ENCODE measurements at places on chromosomes 5 and 9. TPM values are rescaled to one million over a fixed set of nuclear protein-coding genes. Genes with fewer than 3 reads are reported as not detected.

The SLC6A7 gene
- total RNA-seq = not detected

The CTSV gene
- total RNA-seq = 23.3 TPM

The WDR41 gene
- 26.5 TPM for total RNA-seq

The MYOZ3 gene
- not detected for total RNA-seq

DNA sequence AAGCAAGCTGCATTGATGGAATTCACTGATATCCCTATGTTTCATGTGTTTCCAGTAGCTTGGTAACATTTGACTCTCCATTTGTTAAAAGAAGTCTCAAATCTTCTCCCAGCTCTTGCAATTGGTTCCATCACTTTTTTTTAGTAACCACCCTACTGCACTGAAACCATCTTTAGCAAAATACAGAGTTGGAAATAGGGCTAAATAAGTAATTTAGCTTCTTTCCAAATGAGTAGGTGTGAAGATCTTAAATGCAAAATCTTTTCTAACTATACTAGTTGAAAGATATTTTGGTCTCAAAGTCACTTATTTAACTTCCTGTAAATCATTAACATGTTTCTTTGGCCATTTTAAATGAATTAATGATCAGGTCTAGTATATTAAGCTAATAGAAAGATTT, 138.1 kb downstream of the DIRAS2 start:
- no peak overlapping the region for H3K4me3 ChIP-seq
- no peak for DNase-seq
- H3K4me1 ChIP-seq = no peaks in the 10 kb centered on the region
- no peak overlapping the region for H3K27ac ChIP-seq
- no peaks in the 10 kb centered on the region for H3K36me3 ChIP-seq
- no peaks in the 10 kb centered on the region for H3K27me3 ChIP-seq

- no peak overlapping the region for H3K4me3 ChIP-seq
- H3K36me3 ChIP-seq = no peaks in the 10 kb centered on the region
- no peak overlapping the region for H3K27ac ChIP-seq
- no peaks in the 10 kb centered on the region for H3K27me3 ChIP-seq
- H3K4me1 ChIP-seq = no peaks in the 10 kb centered on the region
These were observed 35.2 kb upstream of the ADAMTS2 start for GRCh38 chr5:179380211-179381035.

DNA sequence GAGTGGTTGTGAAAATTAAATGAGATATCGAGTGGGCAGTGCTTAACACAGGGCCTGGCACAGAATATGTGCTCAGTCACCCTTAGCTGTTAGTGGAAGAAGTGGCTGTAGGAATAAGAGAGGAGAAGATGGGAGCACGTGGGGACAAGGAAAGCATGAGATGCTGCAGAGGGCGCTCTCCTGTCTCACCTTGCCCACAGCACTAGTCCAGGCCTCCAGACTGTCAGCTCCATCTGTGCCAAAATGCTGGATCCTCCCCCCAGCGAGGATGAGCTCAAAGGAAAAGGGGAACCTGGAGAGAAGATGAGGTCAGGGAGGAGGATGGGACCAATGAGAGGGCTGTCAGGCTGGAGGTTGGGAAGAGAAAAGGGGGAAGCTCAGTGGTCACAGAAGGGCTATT, 12.5 kb downstream of the ARAP3 start:
- no peak for DNase-seq
- no peaks in the 10 kb centered on the region for H3K4me1 ChIP-seq
- H3K27ac ChIP-seq = no peak overlapping the region
- H3K36me3 ChIP-seq = peaks cover 5% of the 10 kb centered on the region
- H3K4me3 ChIP-seq = no peak overlapping the region

DNA sequence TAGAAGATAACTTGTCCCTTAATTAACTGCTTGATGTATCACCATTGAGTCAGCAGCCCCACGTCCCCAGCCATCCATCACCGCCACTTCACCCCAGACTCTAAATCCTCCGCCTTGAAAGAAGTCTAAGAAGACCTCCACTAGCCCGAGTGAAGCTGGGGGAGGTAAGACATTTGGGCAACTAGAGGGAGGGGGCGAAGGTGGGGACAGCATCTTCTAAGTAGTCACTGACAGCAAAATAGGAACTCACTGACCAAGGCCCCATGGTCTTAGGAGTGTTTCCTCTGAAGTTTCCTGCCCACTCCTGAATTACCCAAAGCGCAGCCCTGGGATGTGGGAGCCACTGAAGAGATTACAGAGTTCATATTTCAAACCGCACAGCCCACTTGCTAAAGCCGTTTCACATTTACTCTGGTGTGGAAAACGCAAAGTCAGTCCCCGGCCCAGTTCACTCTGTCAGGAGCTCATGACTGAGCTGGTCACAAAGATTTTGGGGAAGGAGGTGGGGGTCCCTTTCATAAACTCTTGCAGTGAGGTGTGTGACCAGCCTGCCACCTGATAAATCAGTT, 107.4 kb downstream of the LHFPL2 start:
- no peak overlapping the region for H3K27ac ChIP-seq
- no peaks in the 10 kb centered on the region for H3K27me3 ChIP-seq
- H3K4me1 ChIP-seq = peaks cover 13% of the 10 kb centered on the region
- no peak overlapping the region for H3K4me3 ChIP-seq
- DNase-seq = no peak
- H3K36me3 ChIP-seq = peaks cover 8% of the 10 kb centered on the region

GRCh38 chr5:164975986-164976385, 1470.6 kb downstream of the MAT2B start:
- peaks cover 8% of the 10 kb centered on the region for H3K4me1 ChIP-seq
- no peak for DNase-seq
- no peaks in the 10 kb centered on the region for H3K27me3 ChIP-seq
- no peak overlapping the region for H3K4me3 ChIP-seq
- H3K27ac ChIP-seq = no peak overlapping the region

DNA sequence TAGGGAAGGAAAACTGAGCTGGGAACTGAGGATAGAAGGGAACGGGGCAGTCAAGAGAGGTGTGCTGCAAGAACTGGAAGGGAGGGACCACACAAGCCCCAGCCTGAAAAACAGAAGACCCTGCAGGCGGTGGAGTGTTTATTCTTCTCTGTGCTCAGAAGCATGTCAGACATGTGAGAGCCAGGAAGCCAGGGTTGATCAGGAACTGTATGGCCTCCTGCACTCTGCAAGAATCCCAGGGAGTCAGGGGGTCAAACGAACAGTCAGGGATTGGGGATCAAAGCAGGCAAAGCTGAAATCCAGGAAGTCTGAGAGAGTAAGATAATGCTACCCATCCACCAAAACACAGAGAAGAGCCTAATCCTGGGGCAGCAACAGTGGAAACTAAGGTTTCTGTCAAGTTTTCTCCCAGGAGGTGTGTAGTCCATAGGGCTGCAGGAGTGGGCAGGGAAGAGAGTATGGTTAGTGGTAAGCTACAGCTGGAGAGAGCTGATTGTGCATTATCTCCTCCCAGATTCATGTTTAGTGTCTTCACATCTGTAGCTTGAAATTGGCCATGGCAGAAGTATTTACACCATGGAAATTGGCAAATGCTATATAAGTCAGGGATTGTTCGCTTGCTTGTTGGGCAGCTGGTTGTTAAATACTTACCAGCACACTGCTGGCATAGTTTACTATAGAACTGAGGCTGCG, 115.4 kb upstream of the SLC44A1 start:
- H3K4me1 ChIP-seq = peaks cover 6% of the 10 kb centered on the region
- no peak overlapping the region for H3K4me3 ChIP-seq
- no peak for DNase-seq
- H3K36me3 ChIP-seq = no peaks in the 10 kb centered on the region
- H3K27ac ChIP-seq = no peak overlapping the region
- peaks cover 9% of the 10 kb centered on the region for H3K27me3 ChIP-seq

- H3K4me1 ChIP-seq = peaks cover 56% of the 10 kb centered on the region
- H3K4me3 ChIP-seq = no peak overlapping the region
- H3K27ac ChIP-seq = no peak overlapping the region
- DNase-seq = no peak
- peaks cover 16% of the 10 kb centered on the region for H3K36me3 ChIP-seq
- no peaks in the 10 kb centered on the region for H3K27me3 ChIP-seq
These were observed 74.5 kb downstream of the SH3TC2 start for GRCh38 chr5:148988328-148988727.

DNA sequence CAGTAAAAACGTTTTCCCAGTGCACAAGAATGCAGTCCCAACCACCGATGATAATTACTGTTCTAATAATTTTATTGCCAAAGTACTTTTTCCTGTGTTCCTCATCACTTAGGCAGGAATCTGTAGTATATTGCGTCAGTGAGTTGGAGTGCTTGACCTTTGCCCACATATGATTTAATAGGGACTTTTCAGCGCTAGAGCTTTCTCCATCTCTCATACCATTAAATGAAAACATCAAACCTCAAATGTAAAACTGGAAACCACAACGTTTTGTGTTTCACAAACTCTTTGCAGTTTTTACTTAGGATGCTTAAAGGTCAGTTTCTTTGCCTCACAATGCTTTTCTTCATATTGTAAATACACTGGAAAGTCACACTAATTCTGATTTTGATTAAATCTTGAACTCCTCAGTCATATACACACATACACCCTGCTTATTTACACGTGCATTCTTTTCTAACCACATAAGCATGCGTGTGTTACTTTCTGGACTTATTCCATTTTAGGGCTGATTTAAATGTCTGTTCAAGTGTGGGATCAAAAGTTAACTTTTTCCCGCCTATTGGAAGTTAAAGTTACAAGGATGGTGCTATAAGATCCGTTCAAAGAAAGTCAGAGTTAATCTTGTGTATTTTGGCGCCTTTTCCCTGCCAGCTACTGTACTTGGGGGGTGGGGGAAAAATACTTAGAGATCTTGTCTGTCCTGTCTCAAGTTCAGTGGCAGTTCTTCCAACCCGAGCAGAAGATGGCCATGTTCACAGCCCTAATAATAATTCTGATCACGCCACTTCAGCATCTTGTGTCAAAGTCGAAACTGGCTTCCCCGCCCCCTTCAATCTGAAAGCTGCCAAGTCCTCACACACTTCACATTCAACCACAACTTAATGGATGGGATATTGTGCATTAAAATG, 6.6 kb upstream of the NFIB start:
- DNase-seq = peak; percentile 32
- peaks cover 63% of the 10 kb centered on the region for H3K36me3 ChIP-seq
- peaks cover 31% of the 10 kb centered on the region for H3K4me1 ChIP-seq
- no peaks in the 10 kb centered on the region for H3K27me3 ChIP-seq
- peak overlapping the region; percentile 70 for H3K27ac ChIP-seq
- H3K4me3 ChIP-seq = peak overlapping the region; percentile 70

DNA sequence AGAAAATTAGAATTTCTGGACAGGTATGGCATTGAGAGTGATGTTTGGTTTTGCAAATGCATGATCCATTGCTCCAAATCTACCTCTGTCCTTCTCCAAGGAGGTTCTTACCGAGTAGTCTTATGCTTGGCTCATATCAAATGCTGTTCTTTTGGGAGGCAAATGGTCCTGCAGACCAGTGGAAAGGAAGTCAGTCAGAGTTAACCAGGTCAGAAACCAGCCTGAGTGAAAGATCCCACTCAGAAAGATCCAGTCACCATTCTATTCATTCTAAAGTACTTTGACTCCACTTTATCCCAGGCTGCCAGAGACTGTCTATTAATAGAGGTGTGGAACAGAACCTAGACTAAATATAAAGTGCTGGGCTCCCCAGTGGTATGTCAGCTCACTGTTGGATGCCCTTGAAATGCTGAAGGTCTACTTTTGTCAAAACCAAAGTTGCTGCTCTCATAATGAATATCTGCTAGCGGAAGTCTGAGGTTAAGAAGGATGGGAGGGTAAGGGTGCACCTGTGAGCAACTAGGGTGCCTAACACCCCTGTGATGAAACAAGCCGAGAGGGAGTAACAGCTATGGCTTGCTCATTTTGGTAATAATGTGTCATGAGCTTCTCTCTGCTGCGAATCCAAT, 302.2 kb downstream of the ZNF608 start:
- no peaks in the 10 kb centered on the region for H3K27me3 ChIP-seq
- no peaks in the 10 kb centered on the region for H3K4me1 ChIP-seq

- no peak overlapping the region for H3K4me3 ChIP-seq
- no peak overlapping the region for H3K27ac ChIP-seq
- no peaks in the 10 kb centered on the region for H3K27me3 ChIP-seq
- H3K4me1 ChIP-seq = no peaks in the 10 kb centered on the region
These were observed 58.0 kb downstream of the RCL1 start for GRCh38 chr9:4850603-4851310.

GRCh38 chr9:86747711-86748110, 199.6 kb downstream of the GAS1 start:
- H3K36me3 ChIP-seq = no peaks in the 10 kb centered on the region
- no peak for DNase-seq
- no peak overlapping the region for H3K27ac ChIP-seq
- no peak overlapping the region for H3K4me3 ChIP-seq
- H3K27me3 ChIP-seq = no peaks in the 10 kb centered on the region
- no peaks in the 10 kb centered on the region for H3K4me1 ChIP-seq

DNA sequence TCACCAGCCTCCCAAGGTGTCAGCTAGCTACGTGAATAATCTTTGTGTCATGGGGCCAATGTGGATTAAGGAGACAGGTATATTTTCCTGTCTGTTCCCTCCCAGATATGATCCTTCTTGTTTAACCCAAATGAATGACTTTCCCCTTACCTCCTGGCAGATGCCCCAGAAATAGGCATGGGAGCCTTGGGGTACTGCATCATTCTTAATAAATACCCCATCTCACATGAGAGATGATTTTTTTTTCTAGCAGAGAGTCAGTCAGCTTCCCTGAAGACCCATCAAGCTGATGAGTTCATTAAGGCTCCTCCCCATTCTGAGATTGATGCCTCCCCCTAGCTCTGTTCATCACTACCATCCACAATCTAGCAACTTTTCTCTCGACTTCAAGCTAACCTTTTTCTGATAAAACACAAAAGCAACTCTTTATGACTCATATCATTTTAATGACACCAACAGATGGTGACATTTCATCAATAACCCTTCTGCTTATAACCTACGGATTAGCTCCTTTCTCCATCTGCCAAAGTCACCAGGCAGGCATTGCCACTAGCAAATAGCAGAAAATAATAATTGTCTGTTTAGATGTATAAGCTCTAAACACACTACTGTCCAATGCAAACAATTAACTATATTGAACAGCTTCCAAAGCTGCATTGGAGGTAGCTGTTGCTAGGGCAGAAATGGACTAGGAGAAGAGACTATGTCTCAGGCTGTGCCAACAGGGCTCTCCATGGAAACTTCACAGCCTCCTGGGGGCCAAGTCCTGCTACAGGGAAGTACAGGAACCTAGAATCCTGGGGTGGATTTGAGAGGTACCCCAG, 143.7 kb downstream of the ACER2 start:
- DNase-seq = no peak
- no peak overlapping the region for H3K4me3 ChIP-seq
- no peaks in the 10 kb centered on the region for H3K36me3 ChIP-seq
- H3K27me3 ChIP-seq = peaks cover 28% of the 10 kb centered on the region
- H3K27ac ChIP-seq = no peak overlapping the region

Data from Calu3 (cell line).